ENCODE measurements at places on chromosomes 12 and 14.

DNA sequence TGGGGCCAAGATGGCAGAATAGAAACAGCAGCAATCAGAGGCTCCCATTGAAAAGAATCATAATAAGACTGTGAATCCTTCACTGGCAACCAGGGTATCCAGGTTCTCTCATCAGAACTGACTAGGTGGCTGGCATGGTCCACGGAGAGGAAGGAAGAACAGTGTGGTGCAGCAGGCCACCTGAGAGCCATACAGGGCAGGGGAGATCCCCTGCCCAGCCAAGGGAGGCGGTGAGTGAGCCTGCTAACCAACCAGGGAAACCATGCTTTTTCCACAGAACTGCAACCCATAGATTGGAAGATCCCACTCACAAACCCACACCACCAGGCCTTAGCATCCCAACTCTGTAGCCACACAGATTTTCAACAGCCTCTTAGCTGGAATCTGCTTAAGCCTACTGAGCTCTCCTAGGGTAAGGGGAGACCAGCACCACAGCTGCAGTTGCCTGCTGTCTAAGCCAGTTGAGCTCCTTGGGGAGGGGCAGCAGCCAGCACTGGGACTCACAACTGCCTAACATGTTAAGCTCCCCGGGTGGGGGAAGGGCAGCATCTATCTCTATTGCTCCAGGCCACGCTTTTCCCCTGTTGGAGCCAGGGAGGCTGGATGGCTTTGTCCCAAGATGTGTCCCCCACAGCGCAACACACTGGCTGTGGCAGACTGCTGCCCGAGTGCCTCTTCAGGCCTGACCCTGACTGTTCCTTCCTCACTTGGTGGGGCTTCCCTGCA is 342.6 kb upstream of the CCDC196 start:
- no peak for DNase-seq

GRCh38 chr14:63486738-63487137 is 56.4 kb downstream of the PPP2R5E start:
- no peak for DNase-seq

DNA sequence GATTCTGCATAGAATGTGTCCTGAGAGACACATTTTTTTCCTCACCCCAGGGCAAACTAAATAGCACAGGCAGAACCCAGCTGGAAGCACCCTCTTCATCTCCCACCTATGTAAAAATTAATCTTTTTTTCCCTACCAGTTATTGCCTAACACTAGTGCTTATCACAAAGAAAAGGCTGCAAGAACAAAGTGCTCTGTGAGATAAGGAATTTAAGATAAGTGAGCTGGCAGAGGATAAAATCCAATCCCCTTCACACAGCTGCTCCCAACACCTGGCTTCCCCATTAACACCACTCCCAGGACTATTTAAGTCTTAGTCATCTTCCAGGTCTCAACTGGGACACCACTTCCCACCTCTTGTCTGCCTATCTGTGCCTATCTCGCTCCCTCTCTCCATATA is 75.2 kb downstream of the TTC9 start:
- no peak for DNase-seq

DNA sequence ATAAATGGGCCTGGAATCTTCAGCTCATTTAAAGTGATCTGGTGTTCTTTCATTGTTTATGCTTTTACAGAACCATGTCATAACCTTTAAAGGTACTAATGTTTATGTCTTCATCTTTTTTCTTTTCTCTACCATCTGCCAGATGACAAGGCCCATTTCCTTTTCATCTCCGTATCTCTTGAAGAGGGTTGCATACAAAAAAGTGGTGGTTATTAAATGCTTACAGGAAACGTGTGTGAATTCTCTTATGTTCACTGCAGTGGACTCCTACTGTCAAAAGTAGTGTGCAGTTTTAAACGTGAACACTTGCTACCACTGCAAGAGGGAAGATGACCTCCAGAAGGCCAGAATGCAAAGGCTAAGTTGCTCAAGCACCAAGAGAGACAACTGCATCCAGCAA is 91.4 kb downstream of the TTC7B start:
- DNase-seq = no peak

GRCh38 chr12:126038434-126038833 is 973.2 kb downstream of the AACS start:
- no peak for DNase-seq

GRCh38 chr12:42689699-42690098 is 100.2 kb upstream of the PRICKLE1 start:
- no peak for DNase-seq

DNA sequence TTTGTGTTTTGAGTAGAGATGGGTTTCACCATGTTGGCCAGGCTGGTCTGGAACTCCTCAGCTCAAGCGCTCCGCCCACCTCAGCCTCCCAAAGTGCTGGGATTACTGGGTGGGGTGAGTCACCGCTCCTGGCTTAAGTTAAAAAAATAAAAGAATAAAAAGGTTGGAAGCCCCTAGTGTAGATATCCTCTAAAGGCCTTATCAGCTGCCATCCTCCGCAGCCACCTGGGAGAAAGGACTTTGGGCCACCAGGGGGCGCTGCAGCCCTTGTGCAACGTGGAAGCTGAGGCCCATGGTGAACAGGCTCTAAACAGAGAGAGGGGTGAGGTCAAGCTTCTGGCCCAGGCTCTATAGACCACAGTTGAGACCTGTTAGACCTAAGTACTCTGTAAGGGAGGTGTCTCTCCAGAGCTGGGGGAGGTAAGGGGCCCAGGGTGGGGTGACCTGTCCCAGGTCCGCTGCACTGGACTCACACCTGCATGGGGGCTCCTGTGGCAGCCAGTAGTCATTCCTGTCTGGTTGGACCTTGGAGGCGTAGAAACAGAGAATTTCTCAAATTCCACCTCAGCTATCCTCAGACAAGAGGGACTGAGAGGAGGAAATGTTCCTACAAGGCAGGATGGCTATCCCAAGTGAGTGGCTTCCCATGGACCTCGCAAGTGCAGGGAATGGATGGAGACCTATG is 14.0 kb upstream of the RACGAP1 start:
- no peak for DNase-seq

DNA sequence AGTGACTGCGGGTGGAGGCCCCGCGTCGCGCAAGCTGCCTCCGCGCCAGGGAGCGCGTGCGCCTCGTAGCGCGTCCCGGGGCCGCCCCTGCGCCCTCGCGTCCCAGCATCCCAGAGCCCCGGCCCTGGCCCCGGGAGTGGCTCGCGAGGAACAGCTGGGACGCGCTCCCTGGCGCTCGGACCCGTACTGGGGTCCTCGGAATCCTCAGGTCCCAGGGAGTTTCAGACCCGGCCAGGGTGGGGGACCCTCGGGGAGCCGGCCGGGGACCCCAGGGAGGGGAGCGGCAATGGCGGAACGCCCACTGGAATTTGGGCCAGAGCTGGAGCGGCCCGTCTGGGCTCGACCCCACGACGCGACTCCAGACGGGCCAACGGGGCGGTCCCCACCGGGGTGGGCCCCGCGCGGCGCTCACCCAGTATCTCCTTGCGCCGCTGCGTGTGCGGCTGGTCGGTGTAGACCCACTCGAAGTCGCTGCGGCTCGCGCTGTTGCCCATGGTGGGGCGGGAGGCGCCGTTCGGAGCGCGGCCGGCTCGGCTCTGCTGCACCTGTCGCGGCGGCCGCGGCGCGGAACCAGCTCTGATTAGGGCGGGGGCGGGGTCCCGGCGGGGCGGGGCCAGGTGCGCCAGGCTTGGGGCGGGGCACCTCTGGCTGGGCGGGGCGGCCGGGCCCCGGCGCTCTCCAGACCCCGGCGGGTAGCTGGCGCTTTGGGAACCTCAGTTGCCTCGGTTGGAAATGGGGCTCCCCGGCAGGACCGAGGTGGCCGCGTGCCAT is at the start of gene DEGS2:
TSS of gene DEGS2 (minus strand) at position 552 of the 771 bp plus-strand sequence. CDS start at position 494, 58 bp downstream.
- no peak for DNase-seq

DNA sequence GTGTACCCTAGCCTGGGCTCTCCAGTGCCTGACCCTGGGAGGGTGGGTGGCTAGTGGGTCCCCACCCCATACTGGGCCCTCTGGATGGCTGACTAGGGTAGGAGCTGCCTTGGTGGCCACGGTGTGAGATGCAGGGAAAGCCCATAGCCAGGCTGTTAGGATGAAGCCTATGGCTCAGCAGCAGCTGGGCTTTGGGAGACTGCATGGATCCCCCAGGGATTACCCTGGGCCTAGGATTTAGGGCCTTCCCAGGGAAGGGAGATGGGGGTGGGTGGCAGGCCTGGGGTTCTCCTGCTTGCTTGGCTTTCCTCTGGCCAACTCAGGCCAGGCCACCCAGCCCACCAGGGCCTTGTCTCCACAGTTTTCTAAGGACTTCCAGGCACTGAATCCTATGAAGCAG is 6.3 kb downstream of the GSTZ1 start:
- DNase-seq = no peak

GRCh38 chr12:128672893-128673292 is 150.9 kb downstream of the SLC15A4 start:
- no peak for DNase-seq

DNA sequence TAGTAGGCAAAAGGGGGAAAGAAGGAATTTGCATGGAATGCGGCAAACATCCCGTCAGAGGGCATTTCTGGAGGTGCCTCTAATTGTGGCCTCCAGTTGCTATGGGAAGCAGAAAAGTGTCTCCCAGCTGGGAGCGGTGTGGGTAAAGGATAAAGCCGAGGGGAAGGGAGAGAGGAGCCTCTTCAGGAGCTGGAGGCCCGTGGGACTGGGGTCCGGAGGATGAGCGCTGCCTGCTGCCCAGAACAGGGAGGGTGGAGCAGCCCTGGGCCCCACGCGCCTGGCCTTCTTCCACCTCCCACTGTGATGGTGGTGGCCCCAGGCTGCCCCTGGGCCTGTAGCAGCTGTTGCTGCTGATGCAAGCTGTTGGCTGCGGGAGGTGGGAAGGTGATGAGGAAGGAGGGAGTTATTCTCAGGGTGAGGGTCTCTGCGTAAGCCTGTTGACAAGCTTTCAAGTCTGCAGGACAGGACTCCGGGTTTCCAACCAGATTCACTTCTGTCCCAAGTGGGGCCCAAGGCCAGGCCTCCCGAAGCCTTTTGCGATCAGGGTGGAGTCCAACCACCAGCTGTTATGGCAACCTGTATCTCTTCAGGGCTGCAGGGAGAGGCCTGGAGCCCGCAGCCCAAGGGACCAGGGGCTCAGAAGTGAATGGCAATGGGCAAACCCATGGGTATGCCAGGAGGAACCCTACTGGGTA is 19.1 kb upstream of the PGF start:
- DNase-seq = no peak

DNA sequence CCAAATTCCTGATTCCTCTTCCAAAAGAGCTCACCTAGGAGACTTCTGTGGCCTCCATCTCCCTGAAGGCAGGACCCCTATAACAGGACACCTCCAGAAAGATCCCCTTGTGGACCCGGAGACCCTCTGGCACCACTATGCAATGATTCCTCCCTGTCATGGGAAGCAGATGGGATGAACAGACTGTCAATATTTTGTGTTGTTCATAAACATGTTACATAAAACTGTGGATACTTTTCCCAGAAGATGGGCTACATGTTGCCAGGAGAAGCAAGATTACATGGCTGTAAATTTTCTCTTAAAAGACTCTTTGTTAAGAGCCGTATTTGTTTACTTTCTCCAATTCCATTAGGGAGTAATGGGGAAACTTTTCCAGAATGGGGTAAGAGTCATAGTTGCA is 52.1 kb downstream of the TUNAR start:
- no peak for DNase-seq

DNA sequence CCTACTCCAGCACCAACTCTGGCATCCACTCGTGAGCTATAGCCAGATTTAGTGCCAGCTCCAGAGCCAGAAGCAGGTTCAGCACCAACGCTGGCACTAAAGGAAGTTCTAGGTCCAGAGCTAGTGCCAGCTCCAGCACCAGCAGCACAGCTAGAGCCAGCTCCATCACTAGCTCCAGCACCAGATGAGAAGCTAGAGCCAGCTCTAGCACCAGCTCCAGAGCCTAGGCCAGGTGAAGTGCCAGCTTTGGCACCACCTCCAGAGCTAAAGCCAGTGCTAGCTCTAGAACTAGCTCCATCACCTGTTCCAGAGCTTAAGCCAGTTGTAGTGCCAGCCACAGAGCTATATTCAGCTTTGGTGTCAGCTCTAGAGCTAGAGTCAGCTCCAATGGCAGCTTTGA is 24.7 kb downstream of the ABCD4 start:
- no peak for DNase-seq

DNA sequence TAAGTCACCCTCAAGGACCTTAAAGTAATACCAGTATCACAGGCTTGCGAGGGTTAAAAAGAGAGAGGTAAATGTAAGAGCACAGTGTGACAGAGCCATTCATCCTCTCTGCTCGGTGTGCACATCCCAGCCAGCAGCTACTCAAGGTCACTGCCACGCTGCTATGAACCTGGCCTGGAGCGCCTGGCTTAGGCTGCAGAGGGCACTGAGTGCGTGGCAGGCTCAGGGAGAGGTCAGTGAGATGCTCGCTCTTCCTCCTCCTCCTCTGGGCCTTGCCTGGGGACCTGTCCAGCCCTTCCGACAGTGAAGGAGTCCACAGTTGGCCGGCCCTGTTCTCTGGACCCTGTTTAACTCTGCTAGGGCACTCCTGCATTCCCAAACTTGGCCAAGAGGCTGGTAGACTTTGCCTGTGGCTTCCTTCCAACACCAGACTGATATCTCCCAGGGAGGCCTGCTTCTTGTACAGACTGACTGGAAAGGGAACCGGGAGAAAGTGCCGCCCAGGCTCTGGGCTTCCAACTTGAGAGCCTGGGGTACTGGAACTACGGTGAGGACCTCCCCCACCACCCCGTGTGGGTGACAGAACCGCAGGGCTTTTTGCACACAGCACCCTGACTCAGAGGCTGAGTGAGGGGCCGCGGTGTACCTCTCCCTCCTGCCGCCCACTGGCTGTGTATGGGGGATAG is 62.6 kb upstream of the CORO1C start:
- no peak for DNase-seq

- DNase-seq = no peak
These were observed 67.0 kb downstream of the SYT1 start for GRCh38 chr12:78931466-78931990.

GRCh38 chr12:117046011-117046369 is 53.2 kb downstream of the TESC start:
- DNase-seq = no peak

GRCh38 chr12:131489718-131490117 is 221.2 kb upstream of the SFSWAP start:
- no peak for DNase-seq

- DNase-seq = no peak
These were observed 204.3 kb downstream of the AEBP2 start for GRCh38 chr12:19643635-19644034.
